ENCODE measurements at places on chromosomes 4 and X.

GRCh38 chr4:4853921-4854648 lies 5.4 kb upstream of the MSX1 start:
- no peak for DNase-seq

DNA sequence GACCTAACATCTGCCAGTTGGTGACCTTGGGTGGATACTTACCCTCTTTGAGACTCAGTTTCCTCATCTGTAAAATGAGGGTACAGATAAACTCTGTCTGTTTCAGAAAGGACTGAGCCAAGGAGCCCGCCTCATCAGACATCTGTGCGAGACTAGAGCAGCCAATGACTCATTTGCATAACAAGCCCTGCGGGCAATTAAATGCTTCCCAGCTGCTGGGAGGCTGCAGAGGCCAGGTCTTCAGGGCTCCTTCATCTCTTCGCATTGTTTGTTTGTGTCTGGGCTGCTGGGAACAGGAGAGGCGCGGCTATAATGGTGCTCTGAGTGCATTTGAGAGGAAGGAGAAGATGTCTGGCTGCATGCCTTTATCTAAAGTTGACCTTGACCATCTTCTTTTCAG lies 85.0 kb downstream of the ADRA2C start:
- no peak for DNase-seq

DNA sequence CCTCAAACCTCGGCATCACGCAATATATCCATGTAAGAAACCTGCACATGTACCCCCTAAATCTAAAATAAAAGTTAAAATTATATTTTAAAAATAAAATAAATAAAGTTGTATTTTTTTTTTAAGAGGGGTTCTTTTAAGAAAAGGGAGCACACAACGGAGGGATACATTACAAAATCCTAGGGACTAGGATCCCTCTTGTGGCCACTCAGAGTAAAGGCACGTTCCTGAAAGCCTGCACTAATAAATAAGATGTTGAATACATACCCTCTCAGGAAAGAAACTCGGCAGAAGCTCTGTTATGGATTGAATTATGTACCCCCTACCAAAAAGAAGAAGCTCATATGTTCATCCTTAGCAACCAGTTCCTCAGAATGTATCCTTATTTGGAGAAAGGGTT lies 50.9 kb upstream of the PRDX4 start:
- no peak for DNase-seq

- no peak for DNase-seq
Measured at GRCh38 chrX:39470588-39471407, 627.0 kb downstream of the BCOR start.

DNA sequence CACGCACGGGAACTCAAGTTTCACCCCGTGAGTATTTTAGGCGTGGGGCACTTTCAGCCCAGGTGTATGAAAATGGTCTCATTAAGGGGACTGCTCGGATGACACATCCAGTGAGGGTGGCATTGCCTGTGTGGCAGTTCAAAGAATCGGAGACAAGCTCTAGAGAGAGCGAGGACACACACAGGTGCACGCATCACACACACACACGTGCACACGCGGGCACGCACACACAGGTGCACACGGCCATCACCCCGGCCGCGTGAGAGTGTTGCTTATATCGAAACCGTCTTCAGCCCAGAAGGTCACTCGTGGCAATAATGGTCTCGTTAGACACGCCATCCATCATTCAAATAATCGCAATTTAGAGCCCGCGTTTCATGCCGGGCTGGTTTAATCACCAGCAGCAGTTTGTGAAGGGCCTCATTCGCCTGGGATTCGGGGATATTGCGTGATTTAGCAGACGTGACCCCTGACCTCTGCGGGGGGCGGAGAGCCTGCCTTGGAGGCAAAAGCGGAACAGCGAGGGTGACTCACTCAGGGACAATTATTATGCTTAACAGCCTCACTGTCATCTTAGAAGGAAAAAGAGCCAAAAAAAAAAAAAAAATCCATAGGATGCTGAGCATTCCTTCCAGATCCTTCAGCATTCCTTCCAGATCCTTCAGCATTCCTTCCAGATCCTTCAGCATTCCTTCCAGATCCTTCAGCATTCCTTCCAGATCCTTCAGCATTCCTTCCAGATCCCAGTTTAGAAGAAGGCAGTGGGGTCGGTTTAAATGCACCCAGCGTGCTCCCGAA lies 89.4 kb upstream of the PPP2R3B start:
- no peak for DNase-seq

- DNase-seq: no peak
Measured at GRCh38 chrX:151901826-151902225, 10.9 kb upstream of the MAGEA4 start.

- no peak for DNase-seq
Measured at GRCh38 chr4:33262824-33263223, 2542.7 kb downstream of the PCDH7 start.

DNA sequence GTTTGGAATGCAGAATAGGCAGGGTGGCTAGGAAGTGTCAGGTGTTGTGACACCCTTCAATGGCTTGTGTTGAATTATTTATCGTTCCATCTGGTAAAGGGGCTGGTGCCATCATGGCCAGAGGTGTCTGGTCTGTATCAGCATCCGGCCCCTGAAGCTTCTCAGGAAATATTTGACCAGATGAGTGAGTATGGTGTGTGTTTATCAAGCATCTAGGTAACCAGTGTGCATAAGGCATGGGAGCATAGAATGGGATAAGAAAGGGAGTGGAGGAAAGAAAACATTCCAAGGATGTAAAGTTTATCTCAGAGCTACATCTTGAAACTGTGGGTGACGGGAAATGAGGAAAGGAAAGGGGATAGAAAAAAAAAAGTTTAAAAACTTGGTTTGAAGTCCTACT lies 109.4 kb downstream of the KLHL4 start:
- no peak for DNase-seq

GRCh38 chr4:153233761-153234371 lies 29.6 kb downstream of the TRIM2 start:
- no peak for DNase-seq

- DNase-seq: no peak
Measured at GRCh38 chrX:101191217-101191750, 28.3 kb upstream of the DRP2 start.

- DNase-seq: no peak
Measured at GRCh38 chr4:147736458-147736857, 4.6 kb downstream of the ARHGAP10 start.

DNA sequence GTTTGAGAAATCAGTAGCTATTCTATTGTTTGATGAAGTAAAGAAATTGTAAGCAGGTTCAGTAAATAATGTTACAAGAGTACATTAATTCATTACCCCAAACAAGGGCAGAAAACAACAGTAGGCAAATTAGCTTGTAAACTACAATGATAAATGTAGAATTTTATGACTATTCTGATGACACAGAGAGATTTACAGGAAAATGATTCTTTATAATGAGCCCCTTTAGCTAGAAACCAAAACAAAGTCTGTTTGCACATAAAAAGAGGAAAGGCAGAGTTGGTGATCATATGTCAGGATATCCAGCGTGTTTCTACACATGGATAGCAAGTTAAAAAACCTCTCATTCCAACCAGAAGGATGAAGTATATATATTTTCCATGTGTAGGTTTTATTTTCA lies 204.8 kb downstream of the CFAP299 start:
- no peak for DNase-seq

DNA sequence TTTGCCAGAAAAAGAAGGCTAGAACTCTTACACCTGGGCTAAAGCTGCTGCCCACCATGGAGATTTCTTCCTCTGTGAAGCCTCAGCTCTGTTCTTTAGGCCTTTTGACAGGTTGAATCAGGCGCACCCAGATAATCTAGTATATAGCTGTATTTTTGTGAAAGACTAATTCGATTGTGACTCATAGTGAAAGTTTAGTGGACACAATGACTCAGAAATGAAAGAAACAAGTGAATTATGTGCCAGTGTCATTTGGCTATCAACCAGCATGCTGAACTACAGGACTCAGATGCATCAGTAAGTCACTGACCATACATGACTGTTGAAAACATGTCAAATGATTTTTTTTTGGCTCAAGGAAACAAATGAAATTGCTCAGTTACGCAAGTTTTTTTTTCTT lies 425.4 kb downstream of the SLITRK2 start:
- DNase-seq: no peak

DNA sequence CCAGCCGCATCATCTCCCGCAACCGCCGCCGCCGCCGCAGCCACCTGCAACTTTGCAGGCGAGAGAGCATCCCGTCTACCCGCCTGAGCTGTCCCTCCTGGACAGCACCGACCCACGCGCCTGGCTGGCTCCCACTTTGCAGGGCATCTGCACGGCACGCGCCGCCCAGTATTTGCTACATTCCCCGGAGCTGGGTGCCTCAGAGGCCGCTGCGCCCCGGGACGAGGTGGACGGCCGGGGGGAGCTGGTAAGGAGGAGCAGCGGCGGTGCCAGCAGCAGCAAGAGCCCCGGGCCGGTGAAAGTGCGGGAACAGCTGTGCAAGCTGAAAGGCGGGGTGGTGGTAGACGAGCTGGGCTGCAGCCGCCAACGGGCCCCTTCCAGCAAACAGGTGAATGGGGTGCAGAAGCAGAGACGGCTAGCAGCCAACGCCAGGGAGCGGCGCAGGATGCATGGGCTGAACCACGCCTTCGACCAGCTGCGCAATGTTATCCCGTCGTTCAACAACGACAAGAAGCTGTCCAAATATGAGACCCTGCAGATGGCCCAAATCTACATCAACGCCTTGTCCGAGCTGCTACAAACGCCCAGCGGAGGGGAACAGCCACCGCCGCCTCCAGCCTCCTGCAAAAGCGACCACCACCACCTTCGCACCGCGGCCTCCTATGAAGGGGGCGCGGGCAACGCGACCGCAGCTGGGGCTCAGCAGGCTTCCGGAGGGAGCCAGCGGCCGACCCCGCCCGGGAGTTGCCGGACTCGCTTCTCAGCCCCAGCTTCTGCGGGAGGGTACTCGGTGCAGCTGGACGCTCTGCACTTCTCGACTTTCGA lies 654 bp downstream of the ATOH1 start:
- no peak for DNase-seq

GRCh38 chr4:107482546-107482945 lies 237.5 kb downstream of the PAPSS1 start:
- no peak for DNase-seq

GRCh38 chr4:5019274-5019673 lies at the start of gene CYTL1:
Gene CYTL1, minus strand, starts transcription at chr4:5019458. Its CDS starts 13 bp downstream, at chr4:5019445.
- no peak for DNase-seq

GRCh38 chr4:8580321-8581093 lies at the start of gene GPR78:
Gene GPR78, plus strand, starts transcription at chr4:8580392. Its CDS starts 591 bp downstream, at chr4:8580983.
- DNase-seq: no peak

DNA sequence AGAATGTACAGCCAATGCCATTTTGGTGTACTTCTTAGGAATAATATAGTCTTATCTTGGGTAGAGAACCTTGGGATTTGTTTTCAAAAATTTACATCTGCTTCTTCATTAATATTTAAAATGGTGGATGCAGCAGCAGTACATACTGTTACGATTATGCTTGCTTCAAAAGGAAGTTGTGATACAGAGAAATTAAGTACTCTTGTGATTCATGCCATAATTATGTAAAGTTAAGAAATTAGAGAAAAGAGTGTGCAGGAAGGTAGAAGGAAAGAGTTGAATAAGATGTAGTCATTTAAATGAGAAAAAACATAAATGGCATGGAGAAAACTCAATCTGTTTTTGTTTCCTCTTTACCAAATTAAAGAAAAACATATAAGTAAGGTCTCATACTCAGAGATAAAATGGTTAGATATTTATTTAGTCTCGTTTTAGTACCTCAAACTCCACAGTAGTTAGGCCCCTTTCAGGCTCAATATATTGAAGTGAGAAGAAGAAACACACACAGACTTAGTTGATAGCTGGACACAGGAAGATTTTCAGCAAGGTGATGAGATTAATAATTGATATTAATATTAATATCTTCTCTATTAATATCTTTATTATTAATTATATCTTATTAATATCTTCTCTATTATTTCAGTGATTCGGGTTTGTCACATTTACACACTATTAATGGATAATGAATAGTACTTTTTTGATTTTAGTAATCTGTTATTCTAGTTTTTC lies 70.1 kb upstream of the HPGD start:
- no peak for DNase-seq

DNA sequence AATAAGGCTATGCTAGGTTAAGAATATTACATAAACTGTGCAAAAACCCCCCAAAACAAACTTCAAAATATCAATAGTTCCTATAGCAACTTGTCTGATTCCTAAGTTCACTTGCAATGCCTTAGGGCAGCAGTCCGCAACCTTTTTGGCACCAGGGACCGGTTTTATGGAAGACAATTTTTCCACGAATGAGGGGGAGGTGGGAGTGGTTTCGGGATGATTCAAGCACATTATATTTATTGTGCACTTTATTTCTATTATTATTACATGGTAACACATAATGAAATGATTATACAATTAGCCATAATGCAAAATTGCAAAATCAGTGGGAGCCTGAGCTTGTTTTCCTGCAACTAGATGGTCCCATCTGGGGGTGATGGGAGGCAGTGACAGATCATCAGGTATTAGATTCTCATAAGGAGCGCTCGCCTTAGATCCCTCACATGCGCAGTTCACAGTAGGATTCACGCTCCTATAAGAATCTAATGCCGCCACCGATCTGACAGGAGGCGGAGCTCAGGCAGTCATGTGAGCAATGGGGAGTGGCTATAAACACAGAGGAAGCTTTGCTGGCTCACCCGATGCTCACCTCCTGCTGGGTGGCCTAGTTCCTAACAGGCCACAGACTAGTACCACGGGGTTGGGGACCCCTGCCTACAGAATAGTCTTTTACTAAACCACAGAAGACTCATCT lies 39.7 kb downstream of the ACOX3 start:
- DNase-seq: no peak

DNA sequence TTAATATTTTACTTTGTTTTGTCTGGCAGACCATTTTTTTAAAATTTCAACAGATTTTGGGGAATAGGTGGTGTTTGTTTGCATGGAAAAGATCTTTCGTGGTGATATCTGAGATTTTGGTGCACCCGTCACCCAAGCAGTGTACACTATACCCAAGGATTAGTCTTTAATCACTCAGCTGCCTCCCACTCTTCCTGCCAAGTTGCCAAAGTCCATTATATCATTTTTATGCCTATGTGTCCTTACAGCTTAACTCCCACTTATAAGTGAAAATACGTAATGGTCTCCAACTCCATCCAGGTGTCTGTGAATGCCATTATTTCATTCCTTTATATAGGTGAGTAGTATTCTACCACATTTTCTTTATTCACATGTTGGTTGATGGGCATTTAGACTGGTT lies 281.7 kb upstream of the GK2 start:
- no peak for DNase-seq

DNA sequence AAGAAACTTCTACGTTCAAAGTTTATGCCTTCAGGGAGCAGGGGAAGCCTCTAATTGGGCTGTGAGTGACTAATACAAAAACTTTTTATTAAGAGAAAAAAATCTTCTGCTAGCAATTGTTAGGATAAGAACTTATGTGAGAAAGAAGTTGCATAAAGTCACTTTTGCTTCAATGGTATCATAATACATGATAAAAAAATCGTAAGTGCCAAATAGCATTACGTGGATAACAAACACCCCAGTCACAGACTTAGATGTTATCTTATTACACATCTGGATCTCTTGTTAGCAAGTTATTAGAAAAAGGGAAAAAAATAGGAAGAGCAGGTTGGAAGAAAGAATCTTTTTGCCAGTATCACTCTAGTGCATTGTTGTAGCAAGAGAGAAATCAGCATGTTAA lies 4.2 kb upstream of the NDST4 start:
- DNase-seq: no peak

- DNase-seq: no peak
Measured at GRCh38 chr4:167956676-167957075, 135.7 kb upstream of the ANXA10 start.

- no peak for DNase-seq
Measured at GRCh38 chrX:73765776-73766430, 202.9 kb downstream of the CHIC1 start.
